ENCODE measurements at places on chromosomes 3 and 15. TPM values are rescaled to one million over a fixed set of nuclear protein-coding genes. Genes with fewer than 3 reads are reported as not detected.

DNA sequence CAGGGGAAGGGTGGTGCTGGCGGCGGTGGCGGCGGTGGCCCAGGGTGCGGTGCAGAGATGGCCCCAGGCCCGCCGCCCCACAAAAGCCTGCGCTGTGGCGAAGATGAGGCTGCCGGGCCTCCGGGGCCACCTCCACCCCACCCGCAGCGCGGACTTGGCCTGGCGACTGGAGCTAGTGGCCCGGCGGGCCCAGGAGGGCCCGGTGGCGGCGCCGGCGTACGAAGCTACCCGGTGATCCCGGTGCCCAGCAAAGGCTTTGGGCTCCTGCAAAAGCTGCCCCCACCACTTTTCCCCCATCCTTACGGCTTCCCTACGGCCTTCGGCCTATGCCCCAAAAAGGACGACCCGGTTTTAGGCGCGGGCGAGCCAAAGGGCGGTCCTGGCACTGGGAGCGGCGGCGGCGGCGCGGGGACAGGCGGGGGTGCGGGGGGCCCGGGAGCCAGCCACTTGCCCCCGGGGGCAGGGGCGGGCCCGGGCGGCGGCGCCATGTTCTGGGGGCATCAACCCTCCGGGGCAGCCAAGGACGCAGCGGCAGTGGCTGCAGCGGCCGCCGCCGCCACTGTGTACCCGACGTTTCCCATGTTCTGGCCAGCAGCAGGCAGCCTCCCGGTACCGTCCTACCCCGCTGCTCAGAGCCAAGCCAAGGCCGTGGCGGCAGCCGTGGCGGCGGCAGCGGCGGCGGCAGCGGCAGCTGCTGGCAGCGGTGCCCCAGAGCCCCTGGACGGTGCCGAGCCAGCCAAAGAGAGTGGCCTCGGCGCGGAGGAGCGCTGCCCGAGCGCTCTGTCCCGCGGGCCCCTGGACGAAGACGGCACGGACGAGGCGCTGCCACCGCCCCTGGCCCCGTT, 1.6 kb downstream of the SKOR1 start:
- DNase-seq = no peak
- no peak overlapping the region for H3K4me3 ChIP-seq
- H3K4me1 ChIP-seq = peaks cover 43% of the 10 kb centered on the region
- H3K36me3 ChIP-seq = no peaks in the 10 kb centered on the region
- H3K27me3 ChIP-seq = peaks cover 72% of the 10 kb centered on the region
- H3K27ac ChIP-seq = no peak overlapping the region

DNA sequence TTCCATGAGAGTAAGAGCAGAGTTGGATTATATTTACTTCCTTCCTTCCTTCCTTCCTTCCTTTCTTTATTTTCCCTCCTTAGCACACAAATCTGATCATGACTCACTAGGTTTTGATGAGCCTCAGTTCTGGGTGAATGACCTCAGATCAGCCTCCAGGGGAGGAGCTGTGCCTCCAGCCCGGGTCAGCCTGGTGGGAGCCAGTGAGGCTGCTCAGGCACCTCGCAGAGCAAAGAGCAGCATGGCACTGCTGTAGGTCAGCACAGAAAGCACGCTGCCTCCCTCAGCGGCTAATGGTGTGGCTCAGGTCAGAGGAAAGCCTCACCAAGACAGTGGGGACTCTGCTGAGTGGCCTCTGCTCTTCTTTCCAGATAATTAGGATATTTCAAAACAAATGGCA, 108.5 kb downstream of the SYNPR start:
- no peak overlapping the region for H3K27ac ChIP-seq
- H3K4me3 ChIP-seq = no peak overlapping the region
- no peaks in the 10 kb centered on the region for H3K27me3 ChIP-seq
- no peaks in the 10 kb centered on the region for H3K4me1 ChIP-seq
- no peaks in the 10 kb centered on the region for H3K36me3 ChIP-seq
- no peak for DNase-seq

The RAB11A gene
- total RNA-seq = 106 TPM

The GXYLT2 gene
- total RNA-seq = 0.11 TPM

The MYD88 gene
- 31.8 TPM for total RNA-seq

- no peak overlapping the region for H3K27ac ChIP-seq
- DNase-seq = no peak
- no peak overlapping the region for H3K4me3 ChIP-seq
- H3K36me3 ChIP-seq = no peaks in the 10 kb centered on the region
- H3K27me3 ChIP-seq = peaks cover 16% of the 10 kb centered on the region
These were observed 151.0 kb downstream of the TJP1 start for GRCh38 chr15:29670998-29671981.

The IGF2BP2 gene
- 0.65 TPM for total RNA-seq

DNA sequence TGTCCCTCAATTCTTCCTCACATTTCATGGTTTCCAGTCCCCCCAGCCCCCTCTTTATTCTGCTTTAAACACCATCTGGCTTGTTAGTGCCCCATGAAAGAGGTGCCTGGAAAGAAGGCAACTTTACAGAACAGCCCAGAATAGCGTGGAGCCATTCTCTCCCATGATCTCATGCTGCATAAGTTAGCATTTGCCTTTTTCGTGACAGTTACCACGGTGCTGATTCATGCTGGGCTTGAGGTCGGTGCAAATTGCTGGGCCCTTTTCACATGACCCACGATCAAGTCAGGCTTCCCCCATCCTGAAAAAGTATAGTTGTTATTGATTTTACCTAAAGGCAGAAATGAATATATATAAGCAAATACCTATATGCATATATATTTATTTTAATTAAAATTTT, 29.6 kb downstream of the SQOR start:
- H3K4me3 ChIP-seq = no peak overlapping the region
- no peaks in the 10 kb centered on the region for H3K27me3 ChIP-seq
- H3K36me3 ChIP-seq = peaks cover 36% of the 10 kb centered on the region
- DNase-seq = peak; percentile 26
- H3K4me1 ChIP-seq = peaks cover 22% of the 10 kb centered on the region

The SLC35A5 gene
- total RNA-seq = 14.7 TPM

DNA sequence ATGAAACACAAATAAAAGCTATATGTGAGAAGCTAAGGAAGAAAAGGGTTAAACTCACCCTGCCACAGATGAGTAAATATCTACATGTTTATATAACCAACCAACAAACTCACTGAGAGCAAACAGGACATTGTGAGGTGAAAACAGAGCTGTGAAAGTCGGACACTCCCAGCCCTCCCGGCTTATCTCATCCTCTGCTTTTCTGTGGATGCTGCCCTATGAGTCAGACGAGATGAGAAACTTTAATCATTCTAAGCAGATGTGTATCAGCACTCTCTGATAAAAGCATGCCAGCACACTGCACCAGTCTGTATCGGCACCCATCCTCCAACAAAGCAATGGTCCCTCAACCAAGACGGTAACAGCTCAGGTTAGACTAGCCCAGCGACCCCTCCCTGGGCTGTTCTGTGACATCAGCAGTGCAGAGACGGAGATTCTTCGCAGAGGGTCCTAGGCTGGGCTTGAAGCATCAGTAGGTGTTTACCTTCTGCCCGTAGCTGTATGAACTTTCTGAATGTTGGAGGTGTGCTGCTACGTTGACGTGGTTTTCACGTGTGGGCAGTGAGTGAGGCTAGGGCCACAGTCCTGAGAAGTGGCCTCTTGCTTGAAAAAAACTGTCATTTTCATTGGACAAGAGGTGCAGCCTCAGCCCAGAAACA, 119.8 kb upstream of the ALDH1A3 start:
- DNase-seq = no peak
- H3K27ac ChIP-seq = no peak overlapping the region
- no peaks in the 10 kb centered on the region for H3K36me3 ChIP-seq
- no peak overlapping the region for H3K4me3 ChIP-seq
- peaks cover 1% of the 10 kb centered on the region for H3K4me1 ChIP-seq
- peaks cover 24% of the 10 kb centered on the region for H3K27me3 ChIP-seq

DNA sequence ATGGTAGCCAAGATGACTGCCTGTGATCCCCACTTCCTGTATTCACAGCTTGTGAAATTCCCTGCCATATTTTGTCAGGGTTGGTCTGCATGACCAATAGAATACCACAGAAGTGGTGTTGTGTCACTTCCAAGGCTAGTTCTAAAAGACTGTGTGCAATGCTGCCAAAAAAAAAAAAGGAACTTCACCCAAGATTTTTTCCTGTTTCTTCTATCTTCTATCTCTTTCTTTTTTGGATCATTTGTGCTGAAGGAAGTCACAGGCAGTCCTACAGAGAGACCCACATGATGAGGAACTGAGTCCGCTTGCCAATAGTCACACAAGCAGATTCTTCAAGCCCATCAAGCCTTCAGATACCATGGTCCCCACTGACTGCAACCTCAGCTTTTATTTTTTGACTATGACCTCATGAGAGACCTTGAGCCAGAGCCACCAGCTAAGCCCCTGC, 18.1 kb upstream of the RAF1 start:
- no peak overlapping the region for H3K27ac ChIP-seq
- no peaks in the 10 kb centered on the region for H3K27me3 ChIP-seq
- no peak overlapping the region for H3K4me3 ChIP-seq
- H3K36me3 ChIP-seq = no peaks in the 10 kb centered on the region

DNA sequence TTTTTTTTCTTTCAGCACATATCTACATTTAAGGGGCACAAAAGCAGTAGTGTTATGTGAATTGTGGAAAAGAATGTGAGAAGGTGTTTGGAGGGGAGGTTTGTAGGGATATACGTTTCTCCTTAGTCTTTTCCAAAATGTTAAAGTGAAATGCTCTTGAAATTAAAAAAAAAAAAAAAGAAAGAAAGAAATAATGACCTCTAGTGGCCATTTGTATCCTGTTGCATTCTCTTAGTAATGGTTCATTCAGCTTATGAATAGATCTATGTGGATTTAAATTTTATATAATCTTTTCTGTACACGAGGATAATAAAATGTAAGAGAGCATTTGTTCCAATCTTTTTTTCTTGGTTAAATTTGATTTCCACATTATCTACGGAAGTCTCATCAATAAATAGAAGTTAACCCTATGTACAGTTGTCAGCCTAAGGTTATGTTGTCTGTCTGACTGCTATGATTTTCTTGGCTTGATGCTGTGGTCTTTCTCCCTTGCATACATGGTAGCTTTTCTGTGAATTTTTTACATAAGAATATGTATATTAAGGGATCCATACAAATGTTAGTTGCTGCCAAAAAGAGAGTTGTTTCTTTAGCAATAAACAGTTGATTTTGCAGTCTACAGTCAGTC, 1.7 kb downstream of the P2RY13 start:
- no peak for DNase-seq
- no peak overlapping the region for H3K4me3 ChIP-seq
- H3K36me3 ChIP-seq = no peaks in the 10 kb centered on the region
- H3K27me3 ChIP-seq = peaks cover 6% of the 10 kb centered on the region

Measured in activated CD8-positive, alpha-beta T cell treated with anti-CD3 and anti-CD28 coated beads for 36 hours (primary cell).